ENCODE measurements at places on chromosomes 3 and 15.

DNA sequence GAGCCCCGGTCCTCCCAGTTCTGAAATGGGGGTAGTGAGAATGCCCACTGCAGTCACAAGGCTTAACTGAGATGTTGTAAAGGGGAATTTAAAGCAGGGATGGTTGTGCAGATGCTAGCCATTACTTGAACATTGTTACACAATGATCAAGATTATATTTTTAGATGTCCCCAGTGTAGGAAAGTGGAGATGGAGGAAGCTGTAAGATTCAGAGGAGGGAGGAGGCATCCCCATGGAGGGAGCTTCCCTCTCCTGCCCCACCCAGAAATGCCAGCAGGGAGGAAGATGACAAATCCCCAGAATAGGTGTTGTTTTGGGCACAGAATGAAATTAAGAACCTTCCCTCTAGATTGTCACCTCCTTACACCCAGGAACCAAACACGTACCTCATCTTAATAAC is 46.1 kb downstream of the EFCAB12 start:
- no peak for DNase-seq

GRCh38 chr3:128133273-128133883 is 9.8 kb upstream of the RUVBL1 start:
- no peak for DNase-seq

- no peak for DNase-seq
Observed at GRCh38 chr3:135197246-135197645, 402.2 kb downstream of the EPHB1 start.

DNA sequence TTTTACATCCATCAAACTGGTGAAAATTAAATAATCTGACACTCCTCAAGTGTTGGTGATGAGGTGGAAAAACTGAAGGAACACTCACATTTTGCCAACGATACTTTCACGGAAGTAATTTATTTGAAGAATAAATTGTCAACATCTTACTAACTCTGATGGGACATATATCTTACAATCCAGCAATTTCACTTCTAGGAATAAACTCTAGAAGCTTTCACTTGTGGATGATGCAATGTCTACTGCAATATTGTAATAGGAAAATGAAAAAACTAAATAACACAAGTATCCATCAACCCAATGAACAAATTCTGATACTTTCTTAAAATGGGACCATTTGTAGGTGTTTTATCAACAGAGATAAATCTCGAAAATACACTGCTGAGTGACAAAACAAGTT is 16.2 kb upstream of the LIPC start:
- DNase-seq: no peak

DNA sequence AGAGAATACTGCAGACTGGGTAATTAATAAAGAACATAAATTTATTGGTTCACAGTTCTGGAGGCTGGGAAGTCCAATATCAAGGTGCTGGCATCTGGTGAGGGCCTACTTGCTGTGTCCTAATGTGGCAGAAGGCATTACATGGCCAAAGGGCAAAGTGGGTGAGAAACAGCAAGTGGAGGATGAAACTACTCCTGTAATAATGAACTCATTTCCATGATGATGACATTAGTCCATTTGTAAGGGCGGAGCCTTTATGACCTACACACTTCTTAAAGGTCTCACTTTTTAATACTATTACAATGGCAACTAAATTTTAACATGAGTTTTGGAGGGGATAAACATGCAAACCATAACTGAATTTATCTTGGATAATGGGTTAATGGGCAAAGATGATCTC is 139.6 kb upstream of the SGO1 start:
- no peak for DNase-seq

GRCh38 chr3:58665405-58665804 is 1.2 kb downstream of the FAM3D start:
- DNase-seq: no peak

GRCh38 chr3:179309225-179310078 is 13.4 kb upstream of the ZNF639 start:
- no peak for DNase-seq
